ENCODE measurements at places on chromosomes 3 and 15.

DNA sequence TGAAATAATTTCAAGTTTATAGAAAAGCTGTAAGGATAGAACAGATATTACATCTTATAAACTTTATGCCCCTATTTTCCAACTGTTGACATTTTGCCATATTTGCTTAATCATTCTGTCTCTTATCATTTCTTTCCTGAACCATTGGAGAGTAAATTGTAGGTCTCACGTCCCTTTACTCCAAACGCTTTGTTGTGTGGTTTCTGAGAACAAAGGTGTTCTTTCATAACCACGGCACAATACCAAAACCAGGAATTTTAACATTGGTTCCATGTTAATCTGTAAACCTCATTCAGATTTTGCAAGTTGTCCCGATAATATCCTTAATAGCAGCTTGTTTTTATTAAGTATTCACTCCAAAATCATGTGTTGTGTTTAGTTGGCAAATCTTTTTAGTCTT is 134.8 kb downstream of the AKAP13 start:
- DNase-seq, result no peak

GRCh38 chr15:29635513-29636098 is 186.7 kb downstream of the TJP1 start:
- no peak for DNase-seq

GRCh38 chr3:113249111-113249510 is 37.8 kb downstream of the BOC start:
- DNase-seq, result no peak

GRCh38 chr3:53166206-53166605 is 5.2 kb downstream of the PRKCD start:
- no peak for DNase-seq

DNA sequence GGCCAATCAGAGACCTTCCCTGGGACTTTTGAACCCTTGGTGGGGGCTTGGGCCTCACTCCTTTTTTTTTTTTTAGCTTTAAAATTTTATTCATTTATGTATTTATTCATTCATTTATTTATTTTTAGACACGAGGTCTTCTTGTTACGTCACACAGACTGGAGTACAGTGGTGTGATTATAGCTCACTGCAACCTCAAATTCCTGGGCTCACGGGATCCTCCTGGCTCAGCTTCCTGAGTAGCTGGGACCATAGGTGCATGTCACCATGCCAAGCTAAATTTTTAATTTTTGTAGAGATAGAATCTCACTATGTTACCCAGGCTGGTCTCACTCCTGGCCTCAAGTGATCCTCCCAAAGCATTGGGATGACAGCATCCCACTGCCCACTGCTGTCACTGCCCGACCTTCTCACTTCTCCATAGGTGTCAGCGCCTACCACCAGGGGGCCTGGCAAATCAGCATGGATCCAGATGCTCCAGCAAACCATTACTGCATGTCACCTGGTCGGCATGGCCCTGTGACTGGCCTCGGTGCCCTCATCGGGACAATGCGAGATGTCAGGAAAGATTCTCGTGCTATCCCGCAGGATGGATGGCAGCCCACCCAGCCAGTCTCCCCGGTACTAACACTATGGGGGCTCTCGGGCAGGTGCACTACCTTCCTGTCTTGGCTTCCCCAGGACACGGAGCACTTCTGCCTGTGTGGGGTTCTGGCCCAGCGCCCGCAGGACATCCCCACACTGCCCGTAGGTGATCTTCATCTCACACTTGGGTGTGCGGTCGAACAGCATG is 3.0 kb downstream of the MYL3 start:
- peak; percentile 18 for DNase-seq

DNA sequence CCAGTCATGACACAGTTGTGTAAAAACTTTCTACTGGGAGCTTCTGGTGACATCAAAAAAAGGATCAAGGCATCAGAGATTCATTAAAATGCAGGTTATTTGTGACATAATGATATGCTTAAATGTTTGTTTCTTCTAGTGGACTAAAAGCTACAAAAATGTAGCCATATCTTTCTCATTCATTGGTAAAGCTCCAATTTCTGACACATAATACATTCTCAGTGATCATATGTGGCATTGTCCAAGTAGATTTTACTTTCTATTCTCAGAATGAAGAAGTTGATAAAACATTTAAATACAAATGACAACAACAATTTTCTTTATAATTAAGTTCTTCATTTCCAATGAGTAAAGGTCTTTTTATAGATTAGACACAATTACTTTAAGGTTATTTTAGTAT is 71.0 kb upstream of the ARHGEF26 start:
- DNase-seq, result no peak

DNA sequence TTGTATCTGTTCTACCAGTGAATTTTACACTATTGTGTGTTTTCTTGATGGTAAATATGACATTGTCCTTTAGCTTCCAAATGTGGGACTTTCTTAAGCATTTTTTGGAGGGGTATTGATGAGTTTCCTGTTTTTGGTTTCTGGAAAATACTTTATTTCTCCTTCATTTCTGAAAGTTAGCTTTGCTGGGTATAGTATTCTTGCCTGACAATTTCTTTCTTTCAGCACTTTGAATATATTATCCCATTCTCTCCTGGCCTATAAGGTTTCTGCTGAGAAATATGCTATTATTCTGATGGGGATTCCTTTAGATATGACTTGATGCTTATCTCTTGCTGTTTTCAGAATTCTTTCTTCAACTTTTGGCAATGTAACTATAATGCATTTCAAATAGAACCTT is 15.4 kb upstream of the ATP2C1 start:
- DNase-seq, result no peak

- peak; percentile 32 for DNase-seq
Observed at GRCh38 chr15:33292717-33293307, 18.0 kb upstream of the RYR3 start.

- DNase-seq, result no peak
Observed at GRCh38 chr3:52742418-52743041, 28.2 kb downstream of the NEK4 start.

GRCh38 chr15:29550834-29551465 is 271.3 kb downstream of the TJP1 start:
- no peak for DNase-seq

DNA sequence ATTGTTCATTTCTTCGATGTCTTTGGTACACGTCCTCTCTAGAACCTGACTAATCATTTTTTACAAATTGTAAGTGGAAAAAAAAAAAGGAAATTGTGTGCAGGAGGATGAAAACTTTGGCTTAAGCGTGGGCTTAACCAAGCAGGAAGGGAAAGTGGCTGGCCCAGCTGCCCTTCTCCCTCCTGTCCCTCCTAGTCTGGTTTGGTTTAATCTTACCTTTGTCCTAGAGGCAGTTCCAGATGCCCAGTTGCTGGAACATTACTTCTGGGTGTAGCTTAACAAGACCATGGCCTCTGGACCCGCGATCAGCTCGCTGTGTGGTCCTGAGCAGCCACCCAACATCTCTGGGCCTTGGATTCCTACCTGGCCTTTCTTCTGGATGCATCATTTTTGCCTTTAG is 15.4 kb downstream of the PAQR5 start:
- DNase-seq, result no peak

DNA sequence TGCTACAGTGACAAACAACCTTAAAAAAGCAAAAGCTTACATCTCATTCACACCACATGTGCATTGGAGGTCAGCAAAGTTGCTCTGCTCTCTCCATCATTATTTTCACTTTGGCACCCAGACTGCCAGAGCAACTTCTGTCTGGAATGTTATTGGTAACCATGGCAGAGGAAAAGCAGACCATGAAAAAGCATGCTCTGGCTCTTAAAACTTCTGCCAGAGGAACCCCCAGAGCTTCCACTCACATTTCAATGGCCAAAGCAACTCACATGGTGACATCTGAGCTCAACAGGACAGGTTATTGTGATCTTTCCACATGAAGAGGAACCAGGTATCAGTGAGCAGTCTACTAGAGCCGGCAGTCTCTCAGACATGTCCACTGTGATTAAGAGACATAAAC is 21.9 kb upstream of the FRMD5 start:
- no peak for DNase-seq

GRCh38 chr3:31544634-31545033 is 11.9 kb downstream of the STT3B start:
- DNase-seq, result no peak

DNA sequence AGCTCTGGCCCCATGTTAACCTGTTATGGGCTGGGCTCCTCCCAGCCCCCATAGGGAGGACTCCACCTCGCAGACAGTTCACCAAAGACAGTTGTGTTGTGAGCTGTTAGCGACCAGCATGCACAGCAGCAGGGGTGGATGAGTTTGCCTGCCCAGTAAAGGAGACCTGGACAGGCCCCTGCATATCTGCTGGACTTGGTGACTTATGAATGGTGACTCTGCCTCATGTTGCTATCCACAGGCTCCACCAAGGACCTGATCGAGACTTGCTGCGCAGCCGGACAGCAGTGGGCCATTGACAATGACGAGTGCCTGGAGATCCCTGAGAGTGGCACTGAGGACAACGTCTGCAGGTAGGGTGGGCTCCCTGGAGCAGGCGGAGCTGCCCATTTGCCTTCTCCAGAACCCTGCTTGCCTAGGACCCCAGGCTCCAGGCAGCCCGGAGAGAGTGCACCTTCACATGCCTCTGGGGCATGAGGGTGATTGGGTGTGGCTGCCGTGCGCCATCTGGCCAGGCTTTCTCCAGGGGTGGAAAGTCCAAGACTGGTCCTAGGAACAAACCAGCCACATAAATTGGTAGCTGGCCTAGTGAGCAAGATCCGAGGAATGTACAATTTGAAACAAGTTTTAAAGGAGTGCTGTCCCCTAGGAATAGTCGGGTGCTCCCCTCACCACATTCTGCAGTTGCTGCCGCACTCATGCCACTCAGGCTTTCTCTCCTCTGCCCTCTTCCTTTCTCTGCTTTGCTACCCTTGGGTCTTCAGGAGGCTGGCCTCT is 59.1 kb downstream of the FBLN2 start:
- no peak for DNase-seq

GRCh38 chr3:113606539-113607218 is 74.3 kb downstream of the SIDT1 start:
- peak; percentile 13 for DNase-seq

DNA sequence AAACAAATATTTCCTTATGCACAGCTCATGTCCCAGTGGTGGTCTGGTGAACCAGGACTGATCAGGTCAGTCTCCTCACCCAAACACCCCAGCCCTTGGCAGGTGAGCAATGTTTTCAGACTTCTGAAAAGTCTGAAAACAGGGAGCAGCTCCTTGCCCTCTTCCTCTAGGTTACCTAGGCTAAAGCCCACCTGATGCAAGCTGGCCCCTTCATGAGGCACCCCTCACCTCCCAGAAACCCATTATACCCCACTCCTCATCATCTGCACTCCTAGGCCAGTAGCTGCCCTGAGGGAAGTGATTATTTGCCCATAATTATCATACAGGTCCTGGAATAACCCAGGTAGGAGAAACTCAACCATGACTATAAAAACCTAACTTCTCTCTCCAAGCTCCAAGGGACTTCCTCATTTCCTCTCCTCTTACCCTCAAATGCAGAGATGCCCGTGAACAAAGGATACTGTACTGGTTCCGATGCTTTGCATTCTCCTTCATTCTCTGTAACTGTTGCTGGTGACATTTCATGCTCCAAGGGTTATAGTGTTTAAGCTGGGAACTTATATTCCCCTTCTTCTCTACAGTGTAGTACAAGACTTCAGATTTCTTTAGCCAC is 5.2 kb upstream of the NCKIPSD start:
- DNase-seq, result no peak

DNA sequence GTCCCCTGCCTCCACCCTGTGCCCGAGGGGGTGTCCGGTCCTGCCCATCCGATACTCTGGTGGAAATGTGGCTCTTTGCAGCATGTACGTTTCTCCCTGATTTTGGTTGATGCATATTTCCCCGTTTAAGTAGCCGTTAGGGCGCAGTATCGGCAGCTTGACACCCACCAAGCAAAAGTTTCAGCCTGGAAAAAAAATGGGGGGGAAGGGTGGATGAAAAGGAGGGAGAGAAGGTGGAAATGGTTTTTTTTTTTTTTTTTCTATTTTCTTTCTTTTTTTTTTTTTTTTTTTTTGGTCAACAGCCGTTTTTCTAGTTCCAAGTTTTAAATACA is 1.3 kb downstream of the RAP2B start:
- no peak for DNase-seq

DNA sequence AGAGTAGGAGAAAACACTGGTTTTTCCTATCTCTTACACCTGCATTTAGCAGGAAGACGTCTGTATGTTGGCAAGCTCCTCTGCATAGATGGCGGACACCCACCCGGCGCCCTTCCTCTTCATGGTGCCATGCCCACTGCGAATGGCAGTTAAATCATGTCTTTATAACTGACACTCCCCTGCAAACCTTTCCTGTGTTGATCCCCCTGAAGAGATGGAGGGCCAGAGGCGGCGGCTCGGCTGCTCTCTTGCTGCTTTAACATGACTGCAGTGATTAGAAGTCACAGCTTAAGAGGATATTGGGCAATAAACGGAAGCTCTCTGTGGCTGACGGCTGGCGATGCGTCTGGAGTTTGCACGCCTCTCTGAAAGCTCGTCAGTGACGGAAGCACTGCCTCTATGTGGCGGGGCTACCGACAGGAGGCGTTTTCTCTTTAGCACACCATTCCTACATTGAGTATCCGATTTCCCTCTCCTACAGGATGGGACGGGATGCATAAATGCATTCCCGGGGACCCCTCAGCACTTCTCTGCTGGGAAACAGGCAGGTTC is 25.5 kb upstream of the SNRPA1 start:
- DNase-seq, result peak; percentile 53

- no peak for DNase-seq
Observed at GRCh38 chr15:90463381-90463780, 66.3 kb upstream of the CRTC3 start.

DNA sequence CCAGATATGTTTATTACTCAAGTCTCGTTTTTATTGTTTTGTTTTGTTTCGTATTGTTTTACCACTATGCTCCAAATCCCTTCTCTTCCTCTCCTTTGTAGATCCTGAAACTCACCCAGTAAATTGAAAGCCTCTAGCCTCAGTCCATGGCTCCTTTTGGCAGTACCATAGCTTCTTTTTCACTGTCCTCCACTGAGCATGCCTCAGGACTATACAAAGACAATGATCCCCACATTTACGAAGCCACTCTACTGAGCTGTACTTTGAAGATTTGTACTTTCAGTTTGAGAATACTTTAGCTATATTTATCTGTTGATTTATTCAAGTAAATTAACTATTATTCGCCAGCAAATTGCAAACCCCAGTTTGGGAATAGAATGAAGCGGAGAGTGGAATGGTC is 159.1 kb upstream of the SLITRK3 start:
- DNase-seq, result no peak

GRCh38 chr3:129644836-129645235 is 38.4 kb upstream of the PLXND1 start:
- DNase-seq, result no peak

- DNase-seq, result peak; percentile 5
Observed at GRCh38 chr15:38072348-38073177, 138.1 kb downstream of the TMCO5A start.
